ENCODE measurements at places on chromosomes 4 and X.

GRCh38 chrX:2709556-2709955, 18.5 kb downstream of the CD99 start:
- DNase-seq = no peak

DNA sequence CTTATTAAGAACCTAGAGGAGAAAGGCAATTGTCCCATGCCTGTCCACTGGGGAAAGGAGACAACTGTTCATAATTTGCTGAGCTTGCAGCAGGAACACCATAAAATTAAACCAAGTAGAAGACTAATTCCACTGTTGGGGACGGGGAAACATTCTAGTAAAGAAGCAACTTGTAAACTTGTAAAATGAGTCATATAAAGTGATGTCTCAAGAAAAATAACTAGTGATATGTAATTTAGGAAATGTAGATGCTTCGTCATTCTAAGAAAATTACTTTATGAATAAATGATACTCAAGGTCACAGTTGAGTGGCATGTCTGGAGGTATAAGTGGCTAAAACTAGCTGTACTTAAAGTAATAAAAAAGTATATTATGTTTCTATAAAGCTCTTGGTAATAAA, 121.2 kb upstream of the MID1 start:
- DNase-seq = no peak

DNA sequence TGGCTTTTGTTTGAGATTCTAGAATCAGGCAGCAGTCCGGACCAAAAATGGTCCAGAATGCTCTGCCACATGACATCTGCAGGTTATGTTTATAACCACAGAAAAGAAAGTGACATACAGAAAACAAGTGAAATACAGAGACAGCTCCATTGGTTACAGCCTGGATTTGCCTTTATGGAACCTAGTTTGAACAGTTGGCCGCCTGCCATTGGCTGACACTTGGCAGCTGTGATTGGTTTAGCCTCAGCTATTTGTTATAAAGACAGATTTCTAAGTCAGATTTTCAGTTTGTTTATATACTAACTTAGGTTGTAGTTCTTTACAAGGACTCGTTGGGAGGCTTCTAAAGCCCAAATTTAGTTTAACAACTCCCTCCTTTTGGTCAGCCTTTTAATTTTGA, 40.8 kb upstream of the IL9R start:
- DNase-seq = no peak

DNA sequence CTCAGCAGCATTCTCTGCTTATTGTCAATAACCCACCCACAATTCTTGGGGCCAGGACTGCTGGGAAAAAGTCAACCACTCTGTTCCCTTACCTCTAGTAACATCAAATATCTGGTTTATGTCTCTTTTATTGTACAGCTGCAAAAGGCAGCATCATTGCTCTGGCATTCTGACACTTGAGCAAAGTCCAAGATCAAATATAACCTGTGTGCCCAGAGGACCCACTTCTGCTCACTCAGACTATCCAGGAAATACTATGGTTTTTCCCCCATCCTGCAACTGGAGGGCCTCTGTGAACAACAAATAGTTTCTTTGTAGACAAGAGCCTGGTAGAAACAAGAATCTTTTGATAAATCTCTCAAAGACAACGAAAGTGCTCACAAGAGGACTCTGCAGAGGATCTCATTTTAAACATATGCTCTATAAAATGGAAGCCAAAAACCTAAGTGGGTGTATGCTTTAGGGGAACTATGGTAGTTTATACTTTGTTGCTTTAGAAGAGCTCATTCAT, 154.7 kb downstream of the RAB28 start:
- DNase-seq = no peak

GRCh38 chr4:30181918-30182317, 538.3 kb upstream of the PCDH7 start:
- DNase-seq = no peak

Measured in stimulated activated CD4-positive, alpha-beta T cell treated with anti-CD3 and anti-CD28 coated beads, Interleukin-4, amount 100 ng/mL, for 4 hours (primary cell).